ENCODE measurements at places on chromosomes 1 and 21.

DNA sequence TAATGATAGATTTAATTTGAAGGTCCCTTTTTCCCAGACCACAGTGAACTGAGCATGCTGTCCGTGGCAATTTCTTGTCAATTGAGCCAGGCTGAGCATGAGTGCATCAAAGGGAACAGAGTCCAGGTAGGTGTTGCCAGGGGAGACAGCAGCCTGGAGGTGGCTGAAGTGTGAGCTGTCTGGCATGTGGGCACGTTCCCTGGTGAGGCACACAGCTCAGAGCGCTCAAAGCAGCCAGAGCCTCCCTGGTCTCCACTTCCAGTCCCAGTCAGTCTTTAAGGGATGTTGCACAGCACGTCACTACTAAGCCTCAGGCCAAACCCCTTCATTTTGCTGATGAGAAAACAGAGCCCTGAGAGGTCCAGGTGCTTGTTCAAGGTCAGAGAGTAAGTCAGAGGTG lies 251.4 kb downstream of the MATN1 start:
- DNase-seq: no peak

DNA sequence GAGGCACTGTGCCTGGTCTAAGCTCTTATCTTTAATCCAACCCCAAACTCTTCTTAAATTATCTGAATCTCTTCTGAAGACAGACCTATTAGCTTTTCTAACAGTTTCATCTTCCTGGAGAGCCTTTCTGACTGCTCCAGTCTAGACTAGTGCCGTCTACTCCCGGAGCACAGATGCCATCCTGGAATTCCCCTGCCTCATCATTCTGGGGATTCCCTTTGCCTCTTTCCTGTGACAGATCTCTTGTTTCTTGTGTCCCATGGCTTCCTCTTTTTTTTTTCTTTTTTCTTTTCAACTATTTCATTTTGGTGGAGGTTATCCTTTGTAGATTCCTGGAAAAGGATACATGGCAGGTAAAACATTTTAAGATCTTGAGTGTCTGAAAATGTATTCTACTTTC lies 11.7 kb downstream of the SEMA4A start:
- no peak for DNase-seq

DNA sequence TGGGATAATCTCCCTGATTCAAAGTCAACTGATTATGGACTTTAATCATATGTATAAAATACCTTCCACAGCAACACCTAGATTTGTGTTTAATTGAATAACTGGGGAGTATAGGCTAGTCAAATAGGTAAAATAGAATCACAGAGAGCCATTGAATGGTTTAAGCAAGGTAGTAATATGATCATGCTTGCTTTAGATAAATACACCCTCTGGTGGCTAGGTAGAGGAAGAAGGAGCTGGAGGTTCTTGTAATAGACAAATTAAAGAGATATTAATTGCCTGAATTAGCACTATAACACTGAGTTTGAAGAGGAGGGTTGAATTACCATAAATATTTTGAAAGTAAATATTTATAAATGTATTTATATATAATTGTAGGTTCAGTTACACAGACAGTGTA lies 40.3 kb downstream of the DIRAS3 start:
- peak; percentile 3 for DNase-seq

DNA sequence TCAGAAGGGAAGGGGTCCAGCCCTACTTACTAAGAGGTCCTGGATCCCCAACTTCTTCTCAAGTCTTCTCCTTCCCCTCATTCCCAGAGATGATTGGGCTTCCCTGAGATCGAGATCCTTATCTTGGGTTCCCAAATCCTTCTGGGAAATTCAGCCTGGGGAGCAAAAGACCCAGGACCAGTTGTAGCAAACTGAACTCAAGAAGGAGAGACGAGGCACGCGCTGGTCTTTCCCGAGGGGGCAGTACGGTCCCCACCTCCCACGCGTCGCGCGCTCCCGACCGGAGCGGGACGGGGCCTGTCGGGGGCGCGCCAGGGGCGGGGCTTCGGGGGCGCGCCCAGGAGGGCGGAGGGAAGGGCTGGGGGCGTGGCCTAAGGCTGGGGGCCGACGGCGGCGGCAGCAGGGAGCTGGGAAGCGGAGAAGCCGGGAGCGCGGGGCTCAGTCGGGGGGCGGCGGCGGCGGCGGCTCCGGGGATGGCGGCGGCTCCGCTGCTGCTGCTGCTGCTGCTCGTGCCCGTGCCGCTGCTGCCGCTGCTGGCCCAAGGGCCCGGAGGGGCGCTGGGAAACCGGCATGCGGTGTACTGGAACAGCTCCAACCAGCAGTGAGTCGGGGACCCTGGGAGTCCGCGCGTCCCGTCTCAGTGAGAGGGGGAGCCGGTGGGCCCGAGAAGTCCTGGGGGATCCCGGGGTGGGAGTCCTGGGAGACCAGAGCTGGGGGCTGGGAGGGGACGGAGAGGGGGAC lies at the start of gene EFNA3:
Gene EFNA3 (plus strand): TSS at position 369 of the 741 bp plus-strand sequence. CDS start 105 bp downstream, at position 474.
- DNase-seq: no peak

DNA sequence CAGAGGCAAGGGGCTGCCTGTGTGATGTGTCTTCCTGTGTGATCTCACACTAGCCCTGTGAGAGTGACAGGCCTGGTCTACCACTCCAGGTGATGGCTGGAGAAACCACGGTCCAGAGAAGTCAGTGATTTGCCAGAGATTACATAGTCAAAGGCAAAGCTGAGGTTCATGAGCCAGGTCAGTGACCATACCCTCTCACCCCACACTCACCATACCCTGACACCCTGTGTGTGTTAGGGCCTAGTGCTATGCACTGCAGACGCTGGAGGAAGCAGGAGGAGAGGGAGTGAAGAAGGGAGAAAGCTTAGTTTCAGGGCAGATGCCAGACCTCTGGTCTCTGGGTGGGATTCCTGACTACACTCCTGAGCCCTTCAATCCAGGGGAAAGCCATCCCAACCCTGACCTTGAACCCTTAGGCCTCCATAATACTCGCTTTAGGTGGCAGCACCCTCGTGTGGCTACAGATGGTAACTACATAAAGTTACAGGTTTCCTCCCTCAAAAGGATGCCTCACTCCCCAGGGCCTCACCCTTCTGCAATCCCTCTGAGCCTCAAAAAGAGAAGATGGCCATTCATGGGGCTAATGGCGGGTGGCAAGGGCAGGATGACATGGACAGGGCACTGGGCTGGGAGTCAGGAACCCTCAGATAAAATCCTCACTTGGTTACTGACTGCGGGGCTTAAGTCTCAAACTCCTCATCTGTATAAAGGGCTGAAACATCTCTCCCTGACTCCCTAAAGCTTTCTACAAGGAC lies 20.8 kb upstream of the SDC3 start:
- peak; percentile 23 for DNase-seq

DNA sequence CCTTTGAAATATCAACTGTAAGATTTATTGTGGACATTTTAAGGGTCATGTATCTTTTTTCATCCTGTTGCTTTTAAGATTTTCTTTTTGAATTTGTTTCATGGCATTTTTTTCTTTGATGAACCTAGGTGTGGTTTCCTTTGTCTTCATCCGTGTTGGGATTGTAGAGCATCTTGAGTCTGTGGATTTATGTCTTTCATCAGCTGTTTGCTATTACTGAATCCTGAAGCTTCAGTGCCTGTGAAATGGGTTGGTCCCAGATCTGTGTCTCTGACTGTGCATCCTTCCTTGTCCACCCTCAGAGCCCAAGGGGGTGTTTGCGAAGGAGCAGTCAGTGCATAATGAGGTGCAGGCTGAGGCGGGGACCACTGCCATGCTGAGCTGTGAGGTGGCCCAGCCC lies 37.3 kb downstream of the OBSCN start:
- DNase-seq: no peak

GRCh38 chr1:204891860-204892259 lies 21.2 kb downstream of the NFASC start:
- no peak for DNase-seq

DNA sequence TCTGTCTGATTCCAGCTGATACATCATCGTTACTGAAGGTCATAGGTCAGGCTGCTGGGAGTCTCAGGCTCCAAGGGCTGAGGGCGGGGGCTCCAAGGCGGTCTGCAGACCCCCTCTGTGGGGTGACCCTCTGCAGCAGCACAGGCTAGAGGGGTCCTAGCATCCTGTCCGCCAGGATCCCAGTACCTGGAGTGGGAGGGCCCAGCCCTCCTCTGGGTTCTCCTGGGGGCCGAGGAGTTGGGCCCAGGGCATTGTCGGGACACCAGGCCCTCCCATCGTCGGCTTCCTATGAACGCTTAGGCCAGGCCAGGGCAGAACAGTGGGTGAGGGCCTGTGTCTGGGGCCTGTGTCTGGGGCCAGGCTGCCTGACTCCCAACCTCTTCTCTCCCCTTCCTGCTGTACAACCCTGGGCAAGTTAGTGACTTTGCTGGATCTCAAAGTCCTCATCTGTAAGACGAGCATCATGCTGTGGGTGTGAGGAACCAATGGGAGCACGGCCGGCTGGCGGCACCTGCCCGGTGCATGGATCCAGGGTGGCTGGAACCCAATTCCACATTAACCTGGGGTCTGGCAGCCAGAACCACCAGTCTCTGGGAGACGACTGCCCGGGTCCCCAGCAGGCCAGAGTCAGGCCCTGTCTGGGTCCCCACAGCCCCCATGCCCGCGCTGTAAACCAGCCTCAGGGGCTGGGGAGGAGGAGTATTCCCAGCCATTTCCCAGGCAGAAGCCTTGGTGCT lies 56.2 kb upstream of the COL18A1 start:
- DNase-seq: no peak

GRCh38 chr21:28633839-28634555 lies 358.7 kb downstream of the LTN1 start:
- DNase-seq: no peak

GRCh38 chr1:45569962-45570581 lies 13.8 kb upstream of the NASP start:
- peak; percentile 82 for DNase-seq

- DNase-seq: no peak
Measured at GRCh38 chr1:87706203-87706602, 377.5 kb downstream of the LMO4 start.

- no peak for DNase-seq
Measured at GRCh38 chr21:33273044-33273443, 6.9 kb downstream of the IL10RB start.

- DNase-seq: no peak
Measured at GRCh38 chr1:156193208-156193487, 756 bp upstream of the SLC25A44 start.

- no peak for DNase-seq
Measured at GRCh38 chr1:22747735-22748073, 37.1 kb downstream of the EPHB2 start.

GRCh38 chr1:10626791-10627410 lies 152.2 kb downstream of the PEX14 start:
- DNase-seq: no peak

- DNase-seq: no peak
Measured at GRCh38 chr1:109468061-109468460, 1.7 kb downstream of the SYPL2 start.

GRCh38 chr1:69824932-69825331 lies 257.2 kb downstream of the LRRC7 start:
- no peak for DNase-seq

DNA sequence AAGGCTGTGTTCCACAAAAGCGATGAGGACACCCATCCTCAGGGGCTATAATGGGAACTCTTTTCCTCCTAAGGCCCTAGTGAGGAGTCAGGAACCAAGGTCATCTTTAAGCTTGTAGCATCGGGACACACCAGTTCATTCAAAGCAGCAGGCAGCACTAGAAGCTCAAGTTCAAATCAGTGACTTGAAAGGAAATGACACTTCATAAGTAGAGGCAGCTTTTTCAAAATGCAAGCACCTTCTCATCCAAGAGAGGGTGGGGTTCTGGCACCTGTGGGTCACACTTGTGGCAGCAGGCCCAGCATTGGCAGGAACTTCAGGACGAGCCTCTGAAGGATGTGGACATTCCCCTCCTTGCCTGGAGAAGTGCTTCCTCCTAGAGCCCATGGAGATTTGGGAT lies 496.3 kb downstream of the KIF26B start:
- DNase-seq: no peak

DNA sequence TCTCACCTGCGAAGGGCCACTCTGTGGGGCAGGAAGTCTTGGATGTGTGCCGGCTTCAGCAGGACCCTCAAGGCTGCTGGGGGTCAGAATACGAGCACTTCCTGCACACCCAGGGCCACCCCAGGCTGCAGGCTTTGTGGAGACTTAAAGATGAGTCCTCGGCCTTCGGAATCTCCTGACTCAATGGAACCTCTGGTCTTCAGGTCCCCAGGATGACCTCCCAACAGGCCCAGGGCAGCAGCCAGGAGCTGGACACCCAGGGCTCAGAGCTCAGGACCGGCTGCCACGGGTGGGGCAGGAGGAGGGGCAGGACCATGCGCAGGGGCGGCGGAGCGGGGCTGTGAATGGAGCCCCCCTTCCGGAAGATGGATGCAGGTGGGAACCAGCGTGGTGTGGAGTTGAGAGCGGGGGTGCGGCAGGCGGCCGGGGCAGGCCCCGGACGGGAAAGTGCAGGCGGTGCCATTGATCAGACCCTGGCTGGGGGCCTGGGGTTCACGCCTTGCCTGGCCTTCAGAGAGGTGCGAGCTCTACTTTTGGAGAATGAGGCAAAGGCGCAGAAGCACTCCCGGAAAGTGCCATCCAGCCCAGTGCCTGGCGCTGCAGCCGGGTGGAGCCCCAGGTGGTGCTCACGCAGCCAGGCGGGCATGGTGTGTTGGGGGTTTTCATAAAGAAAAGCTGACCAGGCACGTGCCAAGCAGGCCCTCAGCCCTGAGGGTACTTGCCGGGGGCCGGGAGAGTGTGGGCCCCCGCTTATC lies 10.4 kb downstream of the COL18A1 start:
- DNase-seq: no peak

DNA sequence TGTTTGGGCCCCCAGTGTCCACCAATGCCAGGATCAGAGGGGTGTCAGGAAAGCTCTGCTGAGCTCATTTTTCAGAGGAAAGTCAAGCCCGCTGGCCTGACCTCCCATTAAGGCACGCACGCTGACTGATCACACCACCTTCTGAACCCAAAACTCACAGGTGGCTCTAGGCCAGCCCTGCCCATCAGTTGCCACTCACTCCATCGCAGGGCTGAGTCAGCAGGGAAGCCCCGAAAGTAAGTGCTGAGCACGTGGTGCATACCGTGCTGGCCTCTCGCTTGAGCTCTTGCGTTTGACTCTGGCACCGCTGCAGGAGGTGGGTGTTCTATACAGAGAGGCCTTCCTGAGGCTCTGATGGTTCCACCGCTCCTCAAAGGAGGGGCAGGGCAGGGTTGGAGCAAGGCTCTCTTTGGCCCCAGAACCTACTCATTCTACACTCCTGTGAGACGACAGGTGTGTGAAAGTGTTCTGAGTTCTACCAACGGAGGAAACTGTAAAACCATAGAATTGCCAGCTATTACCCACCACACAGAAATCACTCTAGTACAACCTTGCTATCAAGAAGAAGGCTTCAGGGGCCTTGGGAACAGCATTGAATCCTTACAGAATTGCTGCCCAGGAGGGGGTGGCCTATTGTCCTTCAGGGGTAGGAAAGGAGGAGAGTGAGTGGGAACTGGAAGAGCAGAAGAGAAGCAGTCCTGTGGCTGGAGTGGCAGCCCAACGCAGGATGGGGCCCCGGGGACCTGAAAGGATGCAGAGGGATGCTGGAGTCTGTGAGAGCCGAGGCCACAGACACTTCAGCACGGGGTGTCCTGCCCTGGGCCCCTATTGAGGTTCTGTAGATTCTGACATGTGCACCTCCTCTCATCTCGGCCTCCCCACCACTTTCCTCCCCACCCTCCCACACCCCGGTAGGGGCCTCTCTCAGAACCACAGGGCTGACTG lies 214.7 kb upstream of the EDN2 start:
- no peak for DNase-seq
